ENCODE measurements at places on chromosomes 16 and 17. TPM values are rescaled to one million over a fixed set of nuclear protein-coding genes. Genes with fewer than 3 reads are reported as not detected.
A peak's percentile ranks its signal among the peaks of the same experiment; 100 is the strongest.

- H3K4me3 ChIP-seq = no peak overlapping the region
- no peaks in the 10 kb centered on the region for H3K4me1 ChIP-seq
- no peak overlapping the region for H3K27ac ChIP-seq
- DNase-seq = no peak
- H3K36me3 ChIP-seq = peaks cover 10% of the 10 kb centered on the region
Measured at GRCh38 chr16:88069397-88070168, 118.3 kb downstream of the BANP start.

- no peak overlapping the region for H3K27ac ChIP-seq
- H3K4me1 ChIP-seq = no peaks in the 10 kb centered on the region
- H3K36me3 ChIP-seq = no peaks in the 10 kb centered on the region
Measured at GRCh38 chr16:67423611-67424260, 7.2 kb upstream of the HSD11B2 start.

DNA sequence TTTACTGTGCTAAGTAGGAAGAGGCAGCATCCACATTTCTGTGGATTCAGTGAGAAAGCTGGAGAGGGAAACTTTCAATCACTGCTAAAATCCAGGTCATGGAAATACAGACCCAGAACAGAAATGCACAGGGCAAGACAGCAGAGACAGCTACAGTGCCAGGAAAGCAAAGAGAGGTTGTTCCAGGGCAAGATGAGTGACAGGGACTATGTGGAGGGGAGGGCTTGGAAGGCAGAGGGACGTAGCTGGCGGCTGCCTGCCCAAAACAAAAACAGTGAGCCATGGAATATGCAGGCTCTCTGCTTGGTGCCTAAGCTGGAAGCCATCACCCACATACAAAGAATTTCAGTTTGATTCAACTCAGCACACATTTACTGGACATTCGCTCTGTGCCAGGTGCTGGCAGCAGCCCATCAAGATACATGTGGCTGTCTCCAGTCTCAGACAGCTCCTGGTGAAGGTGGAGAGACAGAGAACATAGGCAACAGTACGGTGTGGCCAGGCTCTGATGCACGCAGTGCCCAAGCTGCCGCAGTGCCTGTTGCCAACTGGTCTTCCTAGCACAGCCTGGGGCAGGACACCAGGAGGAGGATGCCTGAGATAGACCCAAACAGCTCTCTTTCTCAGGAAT, 88.7 kb downstream of the AIPL1 start:
- H3K27ac ChIP-seq = no peak overlapping the region
- H3K36me3 ChIP-seq = no peaks in the 10 kb centered on the region
- H3K27me3 ChIP-seq = no peaks in the 10 kb centered on the region
- no peaks in the 10 kb centered on the region for H3K4me1 ChIP-seq
- DNase-seq = no peak

GRCh38 chr17:17401271-17401781, 75.5 kb upstream of the MED9 start:
- H3K36me3 ChIP-seq = no peaks in the 10 kb centered on the region
- DNase-seq = no peak
- no peaks in the 10 kb centered on the region for H3K27me3 ChIP-seq
- H3K27ac ChIP-seq = no peak overlapping the region

- no peaks in the 10 kb centered on the region for H3K27me3 ChIP-seq
- H3K4me1 ChIP-seq = peaks cover 46% of the 10 kb centered on the region
- DNase-seq = no peak
- no peak overlapping the region for H3K27ac ChIP-seq
Measured at GRCh38 chr17:47317119-47317518, 6.6 kb upstream of the EFCAB13 start.

- no peaks in the 10 kb centered on the region for H3K36me3 ChIP-seq
- DNase-seq = no peak
- no peak overlapping the region for H3K27ac ChIP-seq
Measured at GRCh38 chr17:9872852-9873251, 32.2 kb downstream of the RCVRN start.

DNA sequence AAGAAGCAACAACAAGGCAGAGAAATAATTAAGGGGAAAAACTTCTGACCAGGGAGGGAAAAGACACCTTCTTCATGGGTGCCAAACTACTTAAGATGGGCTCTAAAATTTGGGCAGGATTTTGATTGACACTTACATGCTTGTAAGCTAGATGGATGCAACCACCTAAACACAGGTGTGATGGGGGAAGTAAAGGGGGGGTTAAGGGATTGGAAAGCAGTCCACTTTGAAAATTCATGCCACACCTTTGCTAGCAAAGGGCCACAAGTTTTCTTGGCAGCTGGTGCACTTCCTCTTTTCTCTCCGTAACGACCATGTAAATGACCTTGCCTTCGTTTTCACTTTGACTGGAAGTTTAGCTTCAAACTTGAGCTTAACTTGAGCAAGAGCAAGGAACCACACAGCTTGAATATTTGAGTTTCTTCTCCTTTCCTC, 14.3 kb upstream of the PRKAR1A start:
- H3K4me3 ChIP-seq = no peak overlapping the region
- peaks cover 3% of the 10 kb centered on the region for H3K27me3 ChIP-seq
- DNase-seq = no peak
- no peak overlapping the region for H3K27ac ChIP-seq
- H3K4me1 ChIP-seq = no peaks in the 10 kb centered on the region
- H3K36me3 ChIP-seq = no peaks in the 10 kb centered on the region

DNA sequence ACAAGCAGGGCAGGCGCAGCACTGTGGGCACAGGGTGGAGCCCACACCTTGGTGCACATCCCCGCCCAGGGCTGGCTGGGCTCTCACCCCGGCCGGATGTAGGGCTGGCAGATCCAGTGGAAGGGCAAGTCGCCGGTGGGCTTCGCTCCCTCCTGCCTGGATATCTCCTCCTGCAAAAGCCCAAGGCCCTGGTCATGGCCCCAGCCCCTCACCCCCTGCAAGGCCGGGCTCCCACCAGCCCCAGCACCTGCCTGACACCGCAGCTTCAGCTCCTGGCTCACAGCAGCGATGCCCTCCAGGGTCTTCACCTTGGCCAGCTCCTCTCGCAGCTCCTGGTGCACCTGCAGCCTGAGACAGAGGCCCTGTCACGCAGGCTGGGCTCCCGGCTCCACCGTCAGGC, 5.0 kb downstream of the DUS1L start:
- peaks cover 9% of the 10 kb centered on the region for H3K4me1 ChIP-seq
- no peak for DNase-seq
- H3K27me3 ChIP-seq = no peaks in the 10 kb centered on the region
- H3K27ac ChIP-seq = no peak overlapping the region
- no peak overlapping the region for H3K4me3 ChIP-seq

DNA sequence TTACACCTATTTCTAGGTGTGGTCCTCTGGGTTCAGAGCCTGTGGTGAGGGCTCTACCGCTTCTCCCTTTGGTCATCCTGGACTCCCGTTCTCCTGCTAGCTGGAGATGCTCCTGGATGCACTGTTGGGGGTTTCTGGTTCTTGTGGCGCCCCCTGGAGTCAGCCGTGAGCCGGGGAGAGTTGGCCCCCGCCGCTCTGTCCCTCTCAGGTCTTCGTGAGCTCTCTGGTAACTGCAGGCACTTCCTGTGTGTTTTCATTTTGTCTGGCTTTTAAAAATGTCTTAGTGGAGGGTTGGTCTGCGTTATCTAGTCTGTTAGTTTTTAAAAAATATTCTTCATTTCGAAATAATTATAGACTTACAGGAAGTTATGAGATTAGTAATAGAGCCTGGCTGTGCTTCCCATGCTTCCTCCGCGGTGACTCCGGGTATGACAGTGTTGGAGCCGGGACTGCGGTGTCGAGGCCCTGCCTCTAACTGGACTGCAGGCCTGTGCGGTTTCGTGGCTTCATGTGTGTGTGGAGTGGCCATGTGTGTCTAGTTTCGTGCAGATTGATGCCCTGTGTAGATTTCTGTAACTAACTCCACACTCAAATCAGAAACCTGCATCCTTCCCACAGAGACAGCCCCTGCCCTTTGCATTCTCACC, 78.0 kb upstream of the ZNF750 start:
- DNase-seq = peak; percentile 21
- H3K27ac ChIP-seq = no peak overlapping the region
- peaks cover 10% of the 10 kb centered on the region for H3K36me3 ChIP-seq
- no peak overlapping the region for H3K4me3 ChIP-seq
- no peaks in the 10 kb centered on the region for H3K27me3 ChIP-seq

GRCh38 chr16:35570946-35571345, 2111.5 kb downstream of the TP53TG3F start:
- DNase-seq = no peak
- H3K4me1 ChIP-seq = no peaks in the 10 kb centered on the region
- no peaks in the 10 kb centered on the region for H3K27me3 ChIP-seq
- no peak overlapping the region for H3K4me3 ChIP-seq
- no peak overlapping the region for H3K27ac ChIP-seq

- H3K36me3 ChIP-seq = peaks cover 2% of the 10 kb centered on the region
- no peak for DNase-seq
- H3K27ac ChIP-seq = no peak overlapping the region
- no peak overlapping the region for H3K4me3 ChIP-seq
Measured at GRCh38 chr16:74747-75334, 2.4 kb upstream of the RHBDF1 start.

DNA sequence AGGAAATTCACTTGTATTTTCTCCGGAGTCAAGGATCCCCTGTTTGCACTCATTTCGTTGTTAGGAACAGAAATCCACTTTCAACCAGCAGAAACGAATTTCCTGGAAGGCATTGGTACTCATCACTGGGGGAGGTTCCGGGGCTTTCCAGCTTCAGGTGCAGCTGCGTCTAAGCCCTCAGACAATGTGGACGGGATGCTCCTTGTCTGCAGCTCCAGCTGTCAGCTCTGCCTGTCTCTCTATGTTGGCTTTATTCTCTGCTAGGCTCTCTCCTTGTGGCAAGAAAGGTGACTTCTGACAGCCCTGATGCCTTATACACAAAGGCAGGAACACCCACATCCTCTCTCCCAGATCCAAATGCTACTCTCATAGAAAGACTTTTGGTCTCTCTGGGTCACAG, 183.9 kb upstream of the HSBP1 start:
- H3K27ac ChIP-seq = no peak overlapping the region
- no peak for DNase-seq
- H3K27me3 ChIP-seq = no peaks in the 10 kb centered on the region
- no peaks in the 10 kb centered on the region for H3K36me3 ChIP-seq

GRCh38 chr16:4517812-4518680, 20.5 kb downstream of the CDIP1 start:
- H3K27me3 ChIP-seq = no peaks in the 10 kb centered on the region
- no peak overlapping the region for H3K27ac ChIP-seq

The ENDOV gene
- 25.9 TPM for total RNA-seq

The PSMB3 gene
- 227 TPM for total RNA-seq

The PIGQ gene
- total RNA-seq = 56.8 TPM

The ANKRD13B gene
- total RNA-seq = 22.8 TPM

The YBX2 gene
- not detected for total RNA-seq

The PDILT gene
- not detected for total RNA-seq

The KRT16 gene
- not detected for total RNA-seq

The SLC2A4 gene
- total RNA-seq = not detected

The HOXB9 gene
- total RNA-seq = 1.1 TPM
